Kidney capillary endothelial cell (primary cell): ENCODE measurements at places on chromosomes 7 and 10.

DNA sequence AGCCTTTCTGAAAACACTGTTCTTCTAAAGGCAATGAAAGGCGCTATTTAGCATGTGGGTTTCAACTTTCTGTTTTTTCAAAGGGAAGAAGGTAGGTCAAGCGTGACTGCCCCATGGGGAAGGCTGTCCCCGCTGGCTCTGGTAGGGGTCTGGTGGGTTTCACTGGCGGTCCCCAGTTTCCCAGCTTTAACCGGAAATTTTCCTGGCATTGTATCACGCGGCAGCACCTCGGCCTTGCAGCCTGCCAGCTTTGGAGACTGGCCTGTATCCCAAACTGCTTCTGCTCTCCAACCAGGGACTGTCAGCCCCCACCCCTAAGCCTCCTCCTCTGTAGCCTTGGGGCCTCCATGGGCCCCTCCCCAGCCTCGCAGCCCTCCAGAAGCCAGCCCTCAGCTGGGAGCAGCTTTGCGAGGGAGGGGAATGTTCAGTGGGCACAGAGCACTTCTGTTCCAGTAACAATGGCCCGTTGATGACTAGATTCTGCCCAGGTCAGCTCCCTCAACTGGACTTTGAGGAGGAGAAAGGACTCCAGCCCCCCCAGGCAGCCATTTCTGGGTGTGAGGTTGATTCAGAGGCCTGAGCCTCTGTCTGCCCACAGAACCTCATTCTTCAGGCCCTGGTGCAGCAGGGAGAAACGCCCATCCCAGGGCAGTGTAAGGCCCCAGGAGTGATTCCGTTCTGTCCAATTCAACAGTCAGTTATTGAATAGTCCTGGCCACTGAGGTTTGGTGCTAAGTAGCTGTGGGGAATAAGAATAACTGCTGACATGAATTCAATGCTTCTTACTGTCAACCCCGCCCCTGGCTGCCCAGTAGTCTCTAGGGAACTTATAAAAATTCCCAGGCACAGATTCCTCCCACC is 17.1 kb downstream of the CHST3 start:
- no peak for DNase-seq

DNA sequence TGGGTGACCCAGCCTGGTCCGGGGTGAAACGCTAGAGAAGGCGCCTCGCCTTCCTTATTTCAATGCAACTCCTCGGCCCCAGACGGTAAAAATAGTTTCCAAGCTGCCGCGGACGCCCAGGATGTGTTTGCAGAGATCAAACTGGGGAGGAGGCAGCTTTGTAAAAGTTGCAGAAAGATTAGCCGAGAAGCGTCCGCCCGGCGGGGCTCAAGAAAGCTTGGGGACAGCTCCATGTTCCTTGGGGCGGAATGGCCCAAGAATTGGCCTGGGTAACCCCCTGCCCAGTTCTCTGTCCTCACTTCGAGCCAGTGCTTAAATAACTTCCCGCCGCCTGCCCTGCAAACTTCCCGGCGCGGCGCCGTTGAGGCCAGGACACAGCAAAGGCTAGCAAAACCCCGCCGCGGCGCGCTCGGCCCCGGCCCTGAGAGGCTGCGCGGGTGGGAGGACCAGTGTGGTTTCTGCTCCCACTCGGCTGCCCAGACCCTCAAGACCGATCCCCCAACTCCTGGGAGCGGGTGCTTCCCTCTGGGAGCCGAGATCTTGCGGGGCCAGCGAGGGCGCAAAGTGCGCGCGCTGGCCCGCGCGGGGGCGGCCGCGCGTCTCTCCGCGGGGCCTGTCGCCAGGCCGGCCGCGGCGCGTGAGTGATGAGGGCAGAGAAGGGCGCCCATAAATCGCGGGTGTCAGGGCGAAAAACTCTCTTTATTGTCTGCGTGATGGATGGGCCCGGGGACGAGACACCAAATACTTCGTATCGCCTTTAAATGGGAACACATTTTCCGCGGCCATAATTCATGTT is 6.3 kb upstream of the ZNF503 start:
- DNase-seq, result peak; percentile 48

GRCh38 chr10:93604146-93604545 is 3.1 kb upstream of the RBP4 start:
- no peak for DNase-seq

- DNase-seq, result no peak
Measured at GRCh38 chr7:155969192-155969929, 157.1 kb upstream of the SHH start.

DNA sequence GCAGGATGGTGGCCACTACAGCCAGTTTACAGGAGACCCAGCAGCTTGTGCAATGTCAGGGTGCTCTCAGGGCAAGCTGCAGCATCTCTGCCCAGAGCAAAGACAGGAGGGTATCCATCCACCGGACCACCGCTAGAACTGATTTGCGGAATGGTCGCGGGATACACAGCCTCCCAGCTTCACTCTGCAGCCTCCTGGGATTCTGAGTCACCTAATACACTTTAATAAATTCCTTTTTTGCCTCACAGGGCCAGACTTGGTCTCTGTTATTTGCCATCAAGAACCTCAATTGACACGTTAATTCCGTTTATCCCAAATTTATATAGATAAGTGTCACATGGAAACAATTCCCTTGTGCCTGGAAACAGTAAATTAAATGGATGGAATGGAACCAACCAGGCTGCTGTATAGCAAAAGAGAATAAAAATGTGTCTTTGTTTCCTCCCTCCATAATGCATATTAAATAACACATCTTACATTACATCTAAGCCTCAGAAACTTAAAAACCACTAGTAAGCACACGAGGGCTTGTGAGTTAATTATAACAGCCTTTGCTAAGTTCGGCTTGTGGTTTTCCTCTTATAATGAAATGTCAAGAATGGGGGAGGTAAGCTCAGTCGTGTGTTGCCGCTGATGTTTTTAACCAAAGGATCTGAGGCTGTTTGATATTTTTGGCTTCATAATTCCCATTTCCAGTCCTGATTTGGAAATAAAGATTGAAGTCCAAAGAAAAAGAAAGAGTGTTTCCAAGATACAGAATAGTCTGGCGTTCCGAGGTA is 52.1 kb downstream of the ADRB1 start:
- DNase-seq, result no peak

DNA sequence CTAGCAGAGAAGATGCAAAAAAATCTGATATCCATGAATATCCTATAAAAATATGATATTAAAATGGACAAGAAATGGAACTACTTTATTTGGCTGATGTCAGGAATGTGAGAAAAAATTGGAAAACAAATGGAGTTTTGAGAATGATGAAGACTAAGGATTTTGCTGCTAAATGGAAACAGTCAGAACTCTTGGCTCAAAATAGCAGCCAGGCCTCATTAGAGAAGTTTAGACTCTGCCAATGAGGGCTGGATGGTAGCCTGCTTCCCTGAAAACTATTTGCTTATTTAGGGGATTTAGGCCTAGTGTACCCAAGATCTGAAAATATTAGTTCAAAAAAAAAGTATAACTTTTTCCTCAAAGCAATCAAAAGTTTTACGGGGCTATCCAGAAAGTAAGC is 458.5 kb downstream of the TFEC start:
- DNase-seq, result no peak

- peak; percentile 46 for DNase-seq
Measured at GRCh38 chr10:91185239-91185875, 35.1 kb upstream of the PCGF5 start.

DNA sequence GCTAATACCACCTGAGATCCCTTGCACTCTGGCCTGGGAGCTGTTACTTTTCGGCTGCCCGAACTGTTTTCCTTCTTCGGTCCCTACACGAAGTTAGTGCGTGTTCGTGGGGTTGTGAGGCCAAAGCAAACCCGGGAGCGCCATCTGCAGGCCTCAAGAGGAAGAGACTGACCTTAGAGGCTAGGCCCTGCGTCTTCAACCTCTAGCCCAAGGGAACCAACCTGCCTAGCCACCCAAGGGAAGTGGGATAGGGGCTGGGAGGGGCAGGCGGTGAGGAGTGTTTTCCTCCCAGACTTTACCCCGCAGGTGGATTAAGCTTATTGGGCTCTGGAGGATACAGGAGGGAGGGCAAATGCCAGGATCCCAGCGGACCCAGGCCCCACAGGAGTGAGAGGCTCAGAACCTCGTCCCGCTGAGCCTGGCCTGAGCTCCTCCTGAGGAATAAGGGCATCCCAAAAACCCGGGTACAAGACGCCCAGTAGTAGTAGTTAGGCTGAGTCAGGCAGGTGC is 1.7 kb upstream of the PAX2 start:
- peak; percentile 35 for DNase-seq

DNA sequence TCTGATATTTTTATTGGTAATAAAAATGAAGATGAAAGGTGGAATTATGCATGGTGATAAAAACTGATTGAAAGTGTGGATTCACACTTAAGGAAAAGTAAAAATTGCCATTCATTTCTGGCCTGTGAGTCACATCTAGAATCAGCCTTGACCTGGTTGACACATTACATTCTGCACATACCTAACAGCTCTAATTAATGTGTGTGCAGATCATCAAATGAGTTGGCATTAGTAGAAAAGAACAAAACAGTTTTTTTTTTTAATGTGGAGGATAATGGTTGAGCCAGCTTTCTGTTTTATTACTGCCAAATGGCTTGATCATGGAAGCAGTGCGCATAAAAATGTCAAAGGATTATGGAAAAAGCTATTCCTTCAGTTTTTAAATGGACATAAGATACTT is 142.6 kb upstream of the TMEM196 start:
- DNase-seq, result no peak

DNA sequence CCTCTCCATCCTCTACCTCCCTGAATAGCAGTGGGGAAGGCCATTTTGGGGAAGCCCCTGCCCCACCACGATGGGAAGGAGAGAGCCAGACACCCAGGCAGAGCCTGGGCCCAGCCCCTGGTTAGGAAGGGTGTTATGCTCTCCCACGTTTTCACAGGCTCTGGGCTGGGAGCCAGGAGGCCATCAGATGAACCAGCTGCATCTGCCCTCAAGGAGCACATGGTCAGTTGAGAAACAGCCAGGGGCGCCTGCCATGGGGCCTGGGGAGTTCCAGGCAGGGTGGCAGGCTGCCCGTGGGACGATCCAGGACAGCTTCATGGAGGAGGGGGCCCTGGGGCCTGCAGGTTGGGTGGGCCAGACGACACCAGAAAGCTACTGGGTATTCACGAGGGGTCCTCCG is 47.5 kb downstream of the CAMK2B start:
- no peak for DNase-seq

- DNase-seq, result no peak
Measured at GRCh38 chr10:56146806-56147205, 214.3 kb downstream of the ZWINT start.
